ENCODE measurements at places on chromosomes 4 and X. TPM values are rescaled to one million over a fixed set of nuclear protein-coding genes. Genes with fewer than 3 reads are reported as not detected.

- no peak for DNase-seq
Measured at GRCh38 chrX:95063554-95063953, 1389.5 kb downstream of the FAM133A start.

DNA sequence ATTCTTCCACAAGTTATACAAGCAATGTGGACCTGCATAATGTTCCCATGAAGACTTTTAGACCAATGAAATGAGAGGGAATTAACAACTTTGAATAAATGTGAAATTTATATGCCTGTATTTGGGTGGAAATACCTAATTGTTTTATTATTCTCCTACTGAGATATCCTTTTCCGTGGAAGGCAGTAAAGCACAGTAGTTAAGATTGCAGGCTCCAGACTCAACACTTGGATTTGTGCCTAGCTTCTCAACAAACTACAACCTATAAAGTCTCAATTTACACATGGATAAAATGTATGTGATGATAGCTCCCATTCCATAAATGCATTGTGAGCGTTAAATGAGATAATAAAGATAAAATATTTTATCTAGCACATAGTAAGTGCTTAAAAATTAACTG is 857.8 kb downstream of the CENPC start:
- no peak for DNase-seq

- DNase-seq, result no peak
Measured at GRCh38 chr4:153553155-153553818, 87.1 kb downstream of the TMEM131L start.

DNA sequence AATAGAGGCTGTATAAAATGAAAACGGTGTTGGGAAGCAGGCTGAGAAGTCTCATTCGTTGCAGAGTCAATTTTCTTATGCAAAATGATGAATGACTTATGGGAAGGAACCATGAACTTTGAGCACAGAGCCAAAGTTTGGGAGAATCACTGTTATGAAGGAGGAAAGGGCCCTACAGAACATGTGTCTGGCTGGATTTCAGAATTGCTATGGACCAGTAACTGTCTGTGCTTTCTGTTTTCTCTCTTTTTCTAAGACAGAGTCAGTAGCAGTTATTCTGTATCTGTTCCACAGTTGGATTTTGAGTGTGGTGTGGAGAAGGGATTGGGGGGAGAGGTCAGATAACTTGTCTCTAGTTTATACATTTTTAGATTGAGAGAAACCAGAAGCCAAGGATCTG is 265.0 kb upstream of the HS3ST1 start:
- DNase-seq, result no peak

DNA sequence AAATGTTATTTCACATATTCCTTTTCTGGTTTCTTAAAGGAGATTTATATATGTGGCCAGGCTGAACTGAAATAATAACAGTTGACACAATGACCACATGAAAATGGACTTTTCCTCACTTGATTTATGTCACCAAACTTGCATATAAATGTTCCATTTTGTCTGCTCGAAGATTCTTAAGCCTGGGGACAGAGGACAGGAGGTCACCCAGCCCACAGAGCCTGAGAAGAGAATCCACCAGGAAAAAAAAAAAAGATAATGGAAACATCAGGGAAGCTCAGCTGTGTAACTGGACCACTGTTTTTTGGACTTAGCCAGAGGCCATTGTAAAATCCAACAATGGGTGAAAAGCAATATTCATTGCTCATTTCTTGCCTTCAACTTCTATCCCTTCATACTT is 359.0 kb upstream of the FGF16 start:
- DNase-seq, result no peak

DNA sequence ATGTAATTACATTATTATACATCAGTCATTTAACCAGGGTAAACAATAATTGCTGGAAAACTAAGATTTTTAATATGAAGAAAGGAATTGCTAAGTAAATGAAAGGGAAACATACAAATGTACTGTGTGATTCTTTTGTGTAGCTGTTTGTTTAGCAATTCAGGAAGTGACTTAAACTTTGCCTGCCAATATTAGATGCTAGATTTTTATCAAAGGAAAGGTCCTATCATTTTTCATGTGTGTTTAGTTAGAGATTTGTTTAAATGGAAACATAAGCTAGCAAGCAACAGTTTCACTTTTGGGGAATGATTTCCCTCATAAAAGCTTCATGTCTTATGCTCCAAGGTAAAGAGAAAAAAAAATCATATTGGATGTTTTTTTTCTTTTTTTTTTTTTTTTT is 95.1 kb upstream of the LIMCH1 start:
- no peak for DNase-seq

GRCh38 chrX:39909996-39910395 is 187.8 kb downstream of the BCOR start:
- DNase-seq, result no peak

GRCh38 chr4:175703956-175704600 is 108.0 kb downstream of the GPM6A start:
- no peak for DNase-seq

GRCh38 chr4:139896091-139896604 is 230.5 kb downstream of the MGST2 start:
- DNase-seq, result no peak

DNA sequence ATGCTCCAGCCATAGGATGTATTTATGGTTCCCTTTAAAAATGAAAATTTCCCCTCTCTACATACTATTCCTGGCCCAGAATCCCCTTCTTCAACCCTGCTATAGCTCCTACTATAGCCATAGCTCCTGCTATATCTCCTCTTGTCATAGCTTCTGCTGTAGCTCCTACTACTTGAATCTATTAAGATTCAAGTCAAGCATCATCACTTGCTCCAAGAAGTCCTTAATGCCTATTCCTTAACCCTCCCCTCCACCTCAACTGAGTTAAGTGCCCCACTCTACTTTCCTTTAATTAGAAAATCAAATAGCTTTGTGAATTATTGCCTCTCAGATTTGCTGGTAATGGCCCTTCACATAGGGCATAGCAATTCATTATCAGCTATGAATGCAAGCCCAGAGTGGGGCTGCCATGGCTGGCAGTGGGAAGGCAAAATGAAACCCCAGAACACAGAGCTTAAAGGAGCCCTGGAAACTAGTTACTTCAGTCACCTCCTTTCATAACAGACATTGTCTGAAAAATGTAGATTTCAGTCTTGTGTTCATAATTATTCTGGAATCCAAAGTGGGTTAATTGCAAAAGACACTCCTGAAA is 15.4 kb downstream of the OCIAD2 start:
- no peak for DNase-seq

GRCh38 chr4:74390677-74391076 is 25.7 kb downstream of the EREG start:
- DNase-seq, result no peak

DNA sequence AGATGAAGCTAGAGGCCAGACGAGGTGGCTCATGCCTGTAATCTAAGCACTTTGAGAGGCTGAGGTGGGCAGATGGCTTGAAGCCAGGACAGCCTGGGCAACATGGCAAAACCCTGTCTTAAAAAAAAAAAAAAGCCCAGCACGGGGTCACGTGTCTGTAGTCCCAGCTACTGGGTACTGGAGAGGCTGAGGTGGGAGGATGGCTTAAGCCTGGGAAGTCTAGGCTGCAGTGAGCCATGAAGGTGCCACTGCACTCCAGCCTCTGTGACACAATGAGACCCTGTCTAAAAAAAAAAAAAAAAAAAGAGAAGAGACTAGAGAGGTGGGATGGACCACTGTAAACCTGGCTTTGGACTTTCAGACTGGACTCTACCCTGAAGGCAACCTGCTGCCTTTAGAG is 10.7 kb upstream of the LRBA start:
- DNase-seq, result no peak

DNA sequence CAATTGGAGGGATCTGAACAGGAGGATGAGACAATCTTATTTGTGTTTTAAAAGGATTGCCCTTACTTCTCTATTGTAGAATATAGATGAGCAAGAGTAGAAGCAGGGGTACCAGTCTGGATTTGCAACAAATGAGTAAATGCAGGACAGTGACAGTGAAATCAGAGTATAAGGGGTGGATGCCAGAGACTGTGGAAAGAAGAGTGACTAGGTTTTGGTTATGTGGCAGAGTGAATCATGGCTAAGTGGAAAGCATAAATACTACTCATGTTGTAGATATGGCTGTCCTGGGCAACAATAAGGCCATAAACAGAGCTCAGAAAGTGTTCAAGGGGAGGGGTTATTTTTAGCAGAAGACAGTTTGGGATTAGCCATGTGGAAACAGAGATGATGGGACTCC is 6.0 kb upstream of the VSIG4 start:
- no peak for DNase-seq

DNA sequence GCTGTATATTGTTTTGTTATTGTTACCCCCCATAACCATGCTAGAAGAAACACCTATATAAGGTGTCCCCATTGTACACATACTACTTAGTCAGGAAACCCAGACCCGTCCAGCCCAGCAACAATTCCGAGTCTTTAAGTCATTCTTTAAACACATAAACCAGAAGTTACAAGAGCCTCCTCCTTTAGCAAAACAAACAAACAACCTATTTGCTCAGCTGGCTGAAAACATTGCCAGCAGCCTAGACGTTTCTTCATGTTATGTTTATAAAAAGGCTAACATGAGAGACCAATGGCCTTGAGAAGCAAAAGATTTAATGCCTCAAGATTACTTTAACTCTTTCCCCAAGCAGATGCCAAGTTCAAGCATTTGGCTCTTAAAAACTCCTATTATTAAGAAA is 1.4 kb downstream of the ACOX3 start:
- DNase-seq, result no peak

- no peak for DNase-seq
Measured at GRCh38 chr4:66949419-66949818, 595.9 kb downstream of the CENPC start.

- no peak for DNase-seq
Measured at GRCh38 chrX:40855411-40855810, 120.1 kb upstream of the MED14 start.

DNA sequence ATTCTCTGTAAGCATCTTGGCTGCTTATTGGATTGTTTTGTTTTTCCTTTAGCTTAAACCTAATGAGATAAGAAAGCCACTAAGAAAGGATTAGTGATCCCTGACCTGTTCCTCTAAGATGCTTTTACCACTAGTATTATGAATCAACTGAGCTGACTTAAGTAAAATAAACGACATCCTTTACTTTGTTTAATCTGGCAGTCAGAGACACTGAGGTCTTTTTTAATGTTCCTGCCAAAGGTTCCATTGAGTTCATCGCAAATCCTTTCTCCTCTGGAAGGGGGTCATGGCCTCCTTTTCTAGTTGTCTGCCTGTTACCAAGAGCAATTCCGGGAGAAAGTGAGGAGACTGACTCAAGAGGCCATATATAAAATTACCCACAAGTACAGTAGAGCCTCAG is 1038.3 kb upstream of the SLIT2 start:
- no peak for DNase-seq

DNA sequence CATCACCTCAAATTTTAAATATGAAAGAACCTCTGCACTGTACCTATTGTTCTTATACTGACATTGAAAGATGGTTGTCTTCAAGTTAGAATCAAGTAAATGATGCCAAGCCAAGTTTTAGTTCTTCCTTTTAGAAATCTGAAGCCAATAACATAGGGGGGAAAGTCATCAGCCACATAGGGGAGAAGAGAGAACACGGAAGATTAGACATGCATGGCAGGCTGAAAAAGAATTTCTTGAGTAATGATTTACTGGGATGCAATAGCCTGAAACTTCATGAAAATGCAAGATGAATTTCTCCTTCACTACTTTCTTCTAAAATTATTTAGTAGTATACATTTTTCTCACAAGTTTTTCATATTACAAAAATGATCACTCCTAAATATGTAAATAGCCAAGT is 13.6 kb upstream of the EPGN start:
- no peak for DNase-seq

DNA sequence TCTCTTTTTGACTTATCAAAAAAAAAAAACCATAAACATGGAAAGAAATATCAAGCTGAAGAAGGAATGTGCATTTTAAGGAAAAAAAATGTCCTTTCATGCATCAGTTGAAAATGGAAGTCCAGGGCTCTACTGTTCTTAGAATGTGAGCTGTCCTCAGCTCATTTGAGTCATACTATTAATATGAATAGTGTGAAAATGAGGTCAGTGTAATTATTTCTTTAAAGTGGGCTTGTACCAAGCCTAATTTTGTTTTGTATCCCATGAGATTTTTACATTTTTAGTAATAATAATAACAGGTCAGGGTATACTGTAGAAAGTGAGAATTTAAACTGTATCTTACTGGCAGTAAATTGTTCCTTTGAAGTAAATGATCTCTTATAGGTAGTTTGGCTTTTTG is 148.5 kb downstream of the NAA11 start:
- DNase-seq, result no peak

- DNase-seq, result no peak
Measured at GRCh38 chrX:21970326-21970725, 29.8 kb downstream of the SMS start.

GRCh38 chr4:154953691-154954090 is 172.6 kb downstream of the RBM46 start:
- no peak for DNase-seq

- DNase-seq, result no peak
Measured at GRCh38 chr4:40845154-40845835, 95.5 kb downstream of the NSUN7 start.

DNA sequence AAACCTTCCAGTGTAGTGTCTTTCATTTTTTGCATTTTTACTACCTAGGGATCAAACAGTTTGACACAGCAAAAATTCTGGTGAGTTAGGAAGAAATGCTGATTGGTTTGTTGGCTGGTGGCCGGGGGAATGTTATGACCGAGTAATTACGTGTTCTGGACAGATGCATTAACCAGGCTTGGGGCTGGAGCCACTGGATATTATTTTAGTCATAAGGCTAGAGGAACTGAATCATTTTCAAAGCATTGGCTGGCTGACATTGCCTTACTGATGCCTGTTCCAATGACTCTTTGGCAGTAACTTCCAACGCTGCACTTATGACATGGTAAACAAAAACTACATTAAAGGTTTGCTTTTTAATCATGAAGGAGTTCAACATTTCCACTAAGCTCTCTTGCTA is 84.6 kb downstream of the FBXO8 start:
- DNase-seq, result no peak

- DNase-seq, result no peak
Measured at GRCh38 chrX:13256603-13257002, 63.2 kb downstream of the ATXN3L start.

The SLITRK4 gene
- polyA plus RNA-seq, result 17.9 TPM

The CLGN gene
- 4.1 TPM for polyA plus RNA-seq

The SUPT20HL2 gene
- polyA plus RNA-seq, result not detected

The EPHA5 gene
- polyA plus RNA-seq, result 0.34 TPM

The SHROOM3 gene
- 34.9 TPM for polyA plus RNA-seq

The TRIM2 gene
- polyA plus RNA-seq, result 76.5 TPM

The MAGEB17 gene
- not detected for polyA plus RNA-seq

The TRIM75 gene
- polyA plus RNA-seq, result not detected

The CTAG2 gene
- not detected for polyA plus RNA-seq

The SSX2B gene
- polyA plus RNA-seq, result 0.17 TPM

The CXCL3 gene
- 0.39 TPM for polyA plus RNA-seq

The TCP11X2 gene
- 2.2 TPM for polyA plus RNA-seq

The SAGE1 gene
- polyA plus RNA-seq, result not detected

The PFKFB1 gene
- 0.43 TPM for polyA plus RNA-seq

The SFRP2 gene
- polyA plus RNA-seq, result 16.5 TPM

The CT47B1 gene
- not detected for polyA plus RNA-seq

The HPGD gene
- polyA plus RNA-seq, result 73.0 TPM

The GLA gene
- polyA plus RNA-seq, result 32.8 TPM

The IL2 gene
- polyA plus RNA-seq, result not detected

All from right renal cortex interstitium (tissue), 3 donors.